ENCODE measurements at places on chromosomes 16 and 17.
A peak's percentile ranks its signal among the peaks of the same experiment; 100 is the strongest.

DNA sequence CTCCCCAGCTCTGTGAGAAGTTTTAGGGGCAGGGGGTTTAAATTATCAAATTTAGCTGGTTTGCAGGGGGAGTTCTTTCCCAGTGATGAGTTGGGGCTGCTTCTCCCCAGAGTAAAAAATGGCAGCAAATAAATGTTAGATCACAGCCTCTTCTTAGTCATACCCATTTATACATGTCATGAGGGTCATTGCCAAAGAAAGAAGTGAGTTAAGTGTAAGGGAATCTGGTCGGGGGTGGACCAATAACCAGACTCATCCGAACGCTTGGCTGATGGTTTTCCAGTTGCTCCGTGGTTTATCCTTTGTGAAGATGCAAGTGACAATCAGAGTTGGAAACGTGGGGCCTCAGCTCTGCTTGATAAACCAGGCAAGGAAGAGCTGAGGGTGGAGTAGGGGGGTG is 87.1 kb downstream of the PLXDC1 start:
- DNase-seq, result no peak

DNA sequence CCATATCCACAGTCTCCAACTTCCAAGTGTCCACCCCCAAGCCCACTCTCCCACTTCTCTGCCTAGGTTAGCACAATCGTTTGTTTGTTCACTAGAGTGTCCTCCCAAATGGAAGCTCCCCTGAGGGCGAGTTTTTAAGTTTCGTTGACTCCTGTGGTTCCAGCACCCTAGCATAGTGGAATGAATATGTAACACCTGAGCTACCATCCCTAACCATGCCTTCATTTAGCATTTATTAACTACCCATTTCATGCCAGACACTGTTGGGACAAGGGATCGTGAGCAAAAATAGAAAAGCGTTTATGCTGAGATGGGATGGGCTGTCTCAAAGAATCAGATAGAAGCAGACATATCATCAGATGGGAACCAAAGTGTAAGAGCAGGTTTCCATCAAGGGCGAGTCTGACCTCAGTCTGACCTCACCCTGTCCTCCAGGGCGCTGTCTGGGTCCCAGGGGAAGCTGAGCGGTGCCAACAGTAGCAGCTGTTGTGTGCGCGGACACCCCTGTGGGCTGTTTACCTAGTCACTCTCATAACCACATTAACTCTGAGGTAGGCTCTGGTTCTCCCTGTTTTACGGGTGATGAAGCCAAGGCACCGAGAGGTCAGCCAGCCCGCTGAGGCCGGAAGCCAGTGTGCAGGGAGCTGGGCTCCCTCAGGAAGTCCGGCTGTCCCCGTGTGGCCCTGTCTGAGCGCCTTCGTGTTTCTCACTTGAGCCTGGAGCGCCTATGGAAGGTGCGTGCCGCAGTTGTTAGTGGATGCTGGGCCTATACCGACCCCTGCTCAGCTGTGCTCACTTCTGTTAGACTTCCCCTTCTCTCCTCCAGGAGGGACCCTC is 6.2 kb downstream of the CNP start:
- no peak for DNase-seq

DNA sequence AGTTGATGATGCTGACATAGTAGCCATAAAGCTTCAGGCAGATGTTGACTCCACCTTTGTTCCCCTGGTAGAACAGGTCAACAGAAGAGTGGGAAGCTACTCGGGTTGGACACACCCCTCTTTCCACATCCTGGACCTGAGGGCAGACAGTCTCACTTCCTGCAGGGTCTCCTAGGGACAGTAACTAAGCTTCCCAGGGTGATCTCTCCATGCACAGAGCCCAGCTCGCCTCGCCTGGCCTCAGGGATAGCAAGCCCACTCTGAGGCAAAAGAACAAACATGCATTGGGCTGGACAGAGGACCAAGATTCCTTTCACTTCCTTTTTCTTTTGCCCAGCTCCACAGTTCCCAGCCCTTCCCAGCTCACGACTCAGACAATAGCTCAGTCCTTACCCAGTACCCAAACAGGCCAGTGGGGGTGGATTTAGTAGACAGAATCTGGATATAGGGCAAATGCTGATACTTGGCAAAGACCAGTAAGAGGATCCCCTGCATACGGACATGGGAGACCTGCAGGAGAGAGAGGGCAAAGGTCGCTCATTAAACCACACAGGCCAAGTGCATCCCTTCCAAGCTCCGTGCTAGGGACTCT is 7.0 kb downstream of the INPP5K start:
- DNase-seq, result no peak

DNA sequence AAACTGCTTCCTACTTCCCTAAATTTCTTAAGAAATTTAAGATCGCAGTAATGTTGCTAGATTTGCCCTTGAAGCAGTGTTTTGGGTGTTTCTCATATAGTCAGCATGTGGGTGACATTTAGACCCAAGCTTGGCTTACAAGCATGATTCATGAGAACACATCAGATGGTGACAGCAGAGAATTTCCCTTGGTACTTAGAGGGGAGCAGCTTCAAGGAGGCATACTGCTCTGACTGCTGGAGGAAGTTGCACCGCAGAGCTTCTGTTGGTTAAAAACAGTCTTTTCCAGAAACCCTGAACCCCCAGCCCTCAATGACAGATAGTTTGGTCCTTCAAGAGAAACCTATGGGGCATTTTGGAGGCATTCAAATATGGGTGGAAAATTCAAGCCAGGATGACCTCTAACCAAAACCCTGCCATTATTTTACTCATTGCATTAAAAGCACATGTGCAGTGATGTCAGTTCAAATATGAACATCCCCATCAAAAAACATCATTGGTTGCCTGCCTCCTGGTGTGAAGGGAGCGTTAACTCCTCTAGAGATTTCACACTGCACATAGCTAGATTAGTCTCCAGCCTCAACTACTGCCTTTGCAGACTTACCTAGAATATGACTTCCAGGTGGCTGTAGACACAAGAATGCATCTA is 201.5 kb upstream of the CACNG5 start:
- no peak for DNase-seq

DNA sequence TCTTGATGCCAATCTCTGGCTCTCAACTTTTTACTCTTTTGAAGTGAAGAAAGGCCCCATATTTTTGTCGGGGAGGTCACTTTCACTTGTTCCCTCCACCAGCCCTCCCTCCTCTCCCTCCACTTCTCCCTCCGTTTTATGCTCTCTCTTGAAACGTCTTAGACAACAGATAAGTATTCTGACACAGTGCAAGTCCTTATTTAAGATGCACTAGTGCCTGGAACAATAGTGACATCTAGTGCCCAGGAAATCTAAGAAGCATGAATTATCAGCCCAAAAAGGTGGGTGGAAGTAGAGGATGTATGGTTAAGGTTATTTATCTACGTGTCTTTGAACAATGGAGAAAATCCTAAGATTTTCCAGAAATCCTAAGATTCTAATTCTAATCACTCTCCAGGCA is 17.9 kb downstream of the PSME3IP1 start:
- DNase-seq, result peak; percentile 47

- DNase-seq, result no peak
These were observed 19.0 kb downstream of the EMP2 start for GRCh38 chr16:10561425-10561824.

DNA sequence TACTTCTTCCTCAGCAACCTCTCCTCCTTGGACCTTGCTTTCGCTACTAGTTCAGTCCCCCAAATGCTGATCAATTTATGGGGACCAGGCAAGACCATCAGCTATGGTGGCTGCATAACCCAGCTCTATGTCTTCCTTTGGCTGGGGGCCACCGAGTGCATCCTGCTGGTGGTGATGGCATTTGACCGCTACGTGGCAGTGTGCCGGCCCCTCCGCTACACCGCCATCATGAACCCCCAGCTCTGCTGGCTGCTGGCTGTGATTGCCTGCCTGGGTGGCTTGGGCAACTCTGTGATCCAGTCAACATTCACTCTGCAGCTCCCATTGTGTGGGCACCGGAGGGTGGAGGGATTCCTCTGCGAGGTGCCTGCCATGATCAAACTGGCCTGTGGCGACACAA is 429 bp downstream of the OR2C1 start:
- no peak for DNase-seq

- DNase-seq, result no peak
These were observed 12.2 kb upstream of the SLX4 start for GRCh38 chr16:3623642-3624041.

DNA sequence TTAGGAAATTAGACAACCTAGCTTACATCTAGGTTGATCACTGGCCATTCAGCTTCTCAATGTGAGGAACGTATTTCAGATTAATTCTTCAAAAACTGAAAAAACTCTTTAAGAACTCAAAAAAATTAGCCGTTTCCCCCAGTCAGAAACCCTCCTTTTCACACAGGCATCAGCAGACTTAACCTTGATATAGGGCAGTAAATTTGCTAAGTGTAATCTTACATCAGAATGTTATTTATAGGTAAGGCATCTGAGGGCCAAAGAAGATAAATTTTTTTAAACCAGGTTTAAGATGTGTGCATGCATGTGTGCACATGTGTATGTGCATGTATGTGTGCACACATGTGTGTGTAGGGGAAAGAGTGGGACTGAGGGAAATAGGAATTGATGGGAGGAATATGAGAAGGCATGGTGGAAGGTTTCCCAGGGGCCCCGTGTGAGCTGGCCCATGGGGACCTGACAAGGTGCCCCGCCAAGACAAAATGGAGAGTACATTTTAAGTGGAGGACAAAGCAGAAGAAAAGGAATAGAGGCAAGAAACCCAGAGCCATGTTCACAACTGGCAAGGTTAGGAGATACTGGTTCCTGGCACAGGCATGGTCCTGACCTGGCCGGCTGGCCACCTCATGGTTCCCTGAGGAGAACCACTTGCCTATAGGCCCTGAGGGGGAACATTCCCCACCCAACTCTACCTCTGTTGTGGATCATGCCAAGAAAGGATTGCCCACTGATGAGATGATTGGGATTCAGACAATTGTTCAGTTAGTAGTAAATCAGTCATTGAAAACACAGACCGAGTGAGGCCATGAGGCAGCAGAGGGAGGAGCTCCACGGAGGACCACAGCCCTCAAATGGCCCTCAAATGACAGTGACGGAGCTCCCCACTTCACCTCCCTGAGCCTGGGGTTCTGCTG is 33.0 kb downstream of the TEX2 start:
- no peak for DNase-seq

DNA sequence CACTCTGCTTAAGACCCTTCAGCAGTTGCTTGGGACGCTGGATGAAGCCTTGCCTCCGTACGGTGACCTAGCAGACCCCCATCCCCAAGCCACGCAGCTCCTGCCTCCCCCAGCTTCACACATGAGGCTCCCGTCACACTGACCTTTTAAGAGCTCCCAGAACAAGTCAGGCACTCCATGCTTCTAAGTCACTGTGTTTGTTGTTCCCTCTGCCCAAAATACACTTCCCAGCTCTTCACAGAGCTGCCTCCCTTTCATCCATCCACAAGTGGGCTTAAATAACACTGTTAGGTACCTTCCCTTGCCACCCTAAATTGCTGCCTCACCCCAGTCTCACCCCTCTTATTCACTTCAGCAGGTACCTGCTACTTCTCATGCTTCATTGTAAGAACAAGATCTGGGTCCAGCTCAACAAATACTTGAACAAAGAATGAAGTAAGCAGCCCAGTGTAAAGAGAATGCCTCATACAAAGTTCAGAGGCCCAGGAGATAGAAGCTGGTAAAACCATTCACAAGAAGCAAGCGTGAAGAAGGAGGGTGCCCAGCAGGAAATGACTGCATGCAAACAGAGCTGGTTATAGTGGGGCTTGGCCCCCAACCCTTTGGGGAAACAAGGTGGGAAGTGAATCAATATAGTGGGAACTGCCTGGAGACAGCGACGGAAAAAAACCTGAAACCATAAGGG is 5.8 kb downstream of the ZC3H7A start:
- no peak for DNase-seq

DNA sequence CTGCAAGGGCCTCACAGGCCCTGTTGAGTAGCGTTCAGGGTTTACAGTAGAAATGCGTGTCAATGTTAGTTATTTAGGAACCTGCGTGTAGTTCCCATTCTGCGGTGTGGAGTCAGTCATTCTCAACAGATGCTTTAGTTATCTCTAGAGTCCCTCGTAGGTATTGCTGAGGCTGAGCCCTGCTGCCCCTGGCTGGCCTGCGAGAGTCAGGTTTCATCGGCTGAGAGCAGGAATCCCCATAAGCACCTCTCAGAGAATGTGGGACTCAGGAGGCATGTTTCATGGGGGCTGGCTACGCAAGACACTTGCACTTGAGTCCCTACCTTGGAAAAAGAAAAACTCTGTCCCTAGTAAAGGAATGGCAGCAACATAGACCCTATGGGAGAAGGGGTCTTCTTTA is 347.5 kb upstream of the ASIC2 start:
- no peak for DNase-seq

- no peak for DNase-seq
These were observed 19.5 kb downstream of the BCL7C start for GRCh38 chr16:30874244-30874820.

DNA sequence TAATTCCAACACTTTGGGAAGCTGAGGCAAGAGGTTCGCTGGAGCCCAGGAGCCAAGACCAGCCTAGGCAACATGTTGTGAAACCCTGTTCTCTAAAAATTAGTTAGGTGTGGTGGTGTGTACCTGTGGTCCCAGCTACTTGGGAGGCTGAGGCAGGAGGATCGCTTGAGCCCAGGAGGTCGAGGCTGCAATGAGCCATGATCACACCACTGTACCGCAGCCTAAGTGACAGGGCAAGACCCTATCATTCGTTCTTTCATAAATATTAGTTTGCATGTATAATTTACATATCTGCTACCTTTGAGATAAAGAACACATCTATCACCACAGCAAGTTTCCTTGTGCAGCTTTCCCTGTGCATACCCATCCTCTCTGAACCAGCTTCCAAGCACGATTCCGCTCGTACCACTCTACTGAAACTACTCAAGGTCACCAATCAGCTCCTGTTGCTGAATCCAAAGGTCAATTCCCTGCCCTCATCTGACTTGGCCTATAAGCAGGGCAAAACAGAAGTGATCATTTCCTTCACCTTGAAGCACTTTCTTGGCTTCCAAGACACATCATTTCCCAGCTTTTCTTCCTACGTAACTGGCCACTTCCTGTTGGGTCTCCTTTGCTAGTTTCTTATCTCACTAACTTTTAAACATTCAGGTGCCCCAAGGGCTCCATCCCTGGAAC is 49.1 kb downstream of the GRB2 start:
- no peak for DNase-seq

DNA sequence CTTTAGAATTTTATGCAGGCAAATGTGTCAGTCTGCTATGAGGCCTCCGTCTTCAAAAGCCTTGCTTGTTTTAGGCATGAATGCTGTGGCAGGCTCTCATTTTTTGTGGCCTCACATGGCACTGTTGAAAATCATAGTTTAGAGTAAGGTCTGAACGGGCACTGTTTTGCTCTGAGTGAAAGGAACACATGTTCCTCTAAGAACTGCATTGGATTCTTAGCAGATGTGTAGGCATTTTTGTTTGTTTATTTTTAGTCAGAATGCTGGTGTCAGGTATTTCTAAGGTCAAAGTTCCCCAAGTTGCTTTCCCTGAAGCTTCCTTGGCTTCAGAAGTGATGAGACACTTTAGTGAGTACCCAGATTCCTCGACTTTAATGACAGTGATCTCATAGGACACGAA is 173.7 kb downstream of the HS3ST3B1 start:
- no peak for DNase-seq

- no peak for DNase-seq
These were observed 28.7 kb upstream of the ABCA6 start for GRCh38 chr17:69170377-69170776.

- peak; percentile 92 for DNase-seq
These were observed 111.4 kb downstream of the UTP18 start for GRCh38 chr17:51371732-51372151.

GRCh38 chr17:56184650-56185049 is 31.4 kb downstream of the ANKFN1 start:
- DNase-seq, result no peak

GRCh38 chr17:49443862-49444261 is 29.2 kb upstream of the PHB1 start:
- no peak for DNase-seq
